BJ (cell line): ENCODE measurements at places on chromosomes 4 and X.

- DNase-seq, result no peak
Observed at GRCh38 chr4:149121023-149121404, 678.8 kb upstream of the NR3C2 start.

DNA sequence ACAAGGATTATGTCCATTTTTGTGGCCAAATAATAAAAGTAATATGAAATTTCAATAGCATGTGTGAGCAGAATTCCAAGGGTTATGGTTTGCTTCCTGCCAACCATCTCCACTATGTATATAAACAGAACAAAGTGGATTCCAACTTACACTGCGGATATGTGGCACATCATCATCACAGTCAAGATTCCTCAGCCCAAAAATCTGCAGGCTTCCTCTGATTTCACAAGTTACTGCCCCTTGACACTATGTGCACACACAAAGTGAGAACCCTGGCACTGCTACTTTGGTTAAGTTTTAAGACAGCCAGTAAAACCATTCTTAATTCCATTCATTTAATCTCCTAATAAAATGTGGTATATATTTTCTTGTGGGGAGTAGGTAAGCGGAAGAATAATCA is 76.4 kb downstream of the LEF1 start:
- DNase-seq, result no peak

DNA sequence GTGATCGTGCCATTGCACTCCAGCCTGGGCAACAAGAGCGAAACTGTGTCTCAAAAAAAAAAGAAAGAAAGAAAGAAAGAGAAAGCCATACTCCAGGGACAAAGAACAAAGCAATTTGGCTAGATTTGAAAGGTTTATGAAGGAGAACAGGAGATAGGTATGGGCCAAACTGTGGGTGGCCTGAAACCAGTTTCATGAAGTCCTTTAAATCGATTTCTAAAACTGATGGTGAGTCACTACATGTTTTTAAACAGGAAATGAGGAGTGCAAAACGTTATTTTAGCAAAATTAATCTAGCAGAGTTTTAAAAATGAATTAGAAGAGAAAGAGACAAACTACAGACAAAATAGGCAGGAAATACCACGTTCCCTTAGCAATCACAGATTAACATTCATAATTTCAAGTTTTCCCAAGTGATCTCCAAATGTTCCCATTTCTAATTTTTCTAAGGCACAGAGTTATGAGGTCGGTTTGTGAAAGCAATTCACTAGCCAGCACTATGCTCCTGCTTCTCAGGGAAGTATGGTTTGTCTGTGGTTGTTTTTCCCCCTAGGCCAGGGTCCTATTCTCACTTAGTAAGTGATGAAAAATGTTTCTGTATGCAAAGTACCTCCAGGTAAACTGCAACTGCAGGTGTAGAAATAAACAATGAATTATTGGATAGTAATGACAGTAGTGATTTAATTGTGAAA is 190.6 kb downstream of the PPP3CA start:
- DNase-seq, result no peak

DNA sequence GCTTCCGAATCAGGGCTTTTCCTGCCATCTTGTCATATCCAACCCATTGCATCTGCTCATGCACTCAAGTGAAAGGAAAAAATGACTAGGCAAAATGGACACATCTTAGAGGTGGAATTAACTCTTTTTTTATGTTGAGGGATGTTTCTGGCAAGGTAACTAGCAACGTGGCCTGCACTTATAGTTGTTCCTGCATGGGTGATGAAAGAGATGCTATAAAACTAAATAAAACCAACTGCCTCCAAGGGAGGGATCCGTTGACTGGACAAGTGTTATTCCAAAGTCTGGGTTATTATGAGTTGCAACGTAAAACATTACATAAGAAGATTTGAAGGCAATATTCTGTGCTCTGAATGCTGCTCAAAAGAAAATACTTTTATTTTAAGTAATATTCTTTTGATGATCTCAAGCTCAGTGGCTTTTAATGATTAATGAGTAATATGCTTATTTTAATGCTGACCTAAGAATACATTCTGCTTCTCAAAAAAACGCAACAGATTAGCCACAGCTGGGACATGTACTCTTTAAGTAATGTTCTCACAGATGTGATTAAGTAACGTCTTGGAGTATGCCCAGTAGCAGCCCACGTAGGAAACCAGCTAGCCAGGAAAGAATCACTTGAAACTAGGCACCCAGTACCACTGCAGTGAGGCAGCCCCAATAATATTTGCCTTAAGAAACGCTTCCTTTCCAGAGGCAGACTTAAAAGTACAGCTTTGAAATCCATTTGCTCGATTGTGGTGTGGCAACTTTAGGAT is 27.4 kb downstream of the KLF3 start:
- peak; percentile 59 for DNase-seq

DNA sequence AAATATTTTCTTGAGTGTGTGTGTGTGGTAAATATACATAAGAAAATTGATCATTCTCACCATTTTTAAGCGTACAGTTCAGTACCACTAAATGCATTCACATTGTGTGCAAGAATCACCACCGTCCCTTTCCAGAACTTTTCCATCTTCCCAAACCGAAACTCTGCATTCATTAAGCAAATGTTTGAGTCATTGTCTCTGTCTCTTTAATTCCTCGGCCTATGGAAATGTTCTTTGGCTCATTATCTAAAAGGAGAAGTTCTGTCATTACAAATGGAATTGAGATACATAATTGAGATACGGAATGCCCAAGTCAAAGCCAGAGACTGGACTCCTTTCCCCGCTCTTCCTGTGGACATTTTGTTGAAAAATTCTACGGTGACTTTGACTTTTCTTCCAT is 168.9 kb downstream of the DCLK2 start:
- DNase-seq, result no peak

GRCh38 chr4:42445038-42445437 is 47.8 kb downstream of the SHISA3 start:
- no peak for DNase-seq

DNA sequence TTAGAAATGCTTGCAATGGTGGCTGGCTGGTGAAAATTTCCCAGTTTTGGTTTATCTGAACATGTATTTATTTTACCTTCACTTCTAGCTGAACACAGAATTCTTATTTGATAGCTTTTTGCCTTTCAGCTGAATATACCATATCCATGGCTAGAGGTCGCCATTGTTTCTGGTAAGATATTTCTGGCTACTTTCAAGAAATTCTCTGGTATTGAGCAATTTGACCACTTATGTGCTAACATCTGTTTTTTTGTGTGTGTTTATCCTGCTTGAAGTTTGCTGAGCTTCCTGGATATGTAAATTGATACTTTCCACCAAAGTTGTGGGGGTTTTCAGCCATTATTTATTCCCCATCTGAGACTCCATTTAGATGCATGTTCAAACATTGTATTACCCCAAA is 75.4 kb downstream of the FBXW7 start:
- DNase-seq, result peak; percentile 26

DNA sequence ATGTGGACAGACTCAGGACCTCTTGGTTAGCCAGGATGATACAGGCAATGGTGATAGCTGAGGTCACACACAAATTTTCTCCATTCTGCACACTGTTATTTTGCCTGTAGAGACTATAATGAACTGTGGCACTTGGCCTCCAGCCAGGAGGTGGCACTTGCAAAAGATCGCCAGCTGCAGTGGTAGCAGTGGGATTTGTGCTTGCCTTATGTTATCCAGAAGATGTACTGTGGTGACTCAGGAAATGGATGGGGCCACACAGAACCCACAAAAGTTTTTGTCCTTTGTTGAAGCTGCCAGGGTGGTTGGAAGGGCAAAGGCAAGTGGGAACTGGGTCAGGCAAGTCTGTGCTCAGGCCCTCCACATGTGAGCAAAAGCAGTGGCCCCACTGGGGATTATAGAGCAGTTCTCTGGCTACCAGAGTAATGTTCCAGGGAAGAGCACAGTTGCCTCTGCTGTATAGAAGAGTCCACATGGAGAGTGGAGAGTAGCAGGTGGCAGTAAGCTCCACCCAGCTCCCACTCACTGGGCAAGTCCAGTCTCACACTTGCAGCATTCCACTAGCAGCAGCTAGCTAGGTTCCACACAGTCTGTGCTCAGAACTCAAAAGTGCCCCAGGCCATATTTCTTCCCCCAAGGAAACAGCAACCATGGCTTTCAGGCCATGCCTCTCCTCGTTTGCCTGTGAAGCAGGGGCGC is 5.9 kb upstream of the C4orf17 start:
- DNase-seq, result no peak

GRCh38 chr4:75025431-75025830 is 92.5 kb downstream of the PARM1 start:
- DNase-seq, result no peak
